ENCODE measurements at places on chromosomes 13 and 19. TPM values are rescaled to one million over a fixed set of nuclear protein-coding genes. Genes with fewer than 3 reads are reported as not detected.

DNA sequence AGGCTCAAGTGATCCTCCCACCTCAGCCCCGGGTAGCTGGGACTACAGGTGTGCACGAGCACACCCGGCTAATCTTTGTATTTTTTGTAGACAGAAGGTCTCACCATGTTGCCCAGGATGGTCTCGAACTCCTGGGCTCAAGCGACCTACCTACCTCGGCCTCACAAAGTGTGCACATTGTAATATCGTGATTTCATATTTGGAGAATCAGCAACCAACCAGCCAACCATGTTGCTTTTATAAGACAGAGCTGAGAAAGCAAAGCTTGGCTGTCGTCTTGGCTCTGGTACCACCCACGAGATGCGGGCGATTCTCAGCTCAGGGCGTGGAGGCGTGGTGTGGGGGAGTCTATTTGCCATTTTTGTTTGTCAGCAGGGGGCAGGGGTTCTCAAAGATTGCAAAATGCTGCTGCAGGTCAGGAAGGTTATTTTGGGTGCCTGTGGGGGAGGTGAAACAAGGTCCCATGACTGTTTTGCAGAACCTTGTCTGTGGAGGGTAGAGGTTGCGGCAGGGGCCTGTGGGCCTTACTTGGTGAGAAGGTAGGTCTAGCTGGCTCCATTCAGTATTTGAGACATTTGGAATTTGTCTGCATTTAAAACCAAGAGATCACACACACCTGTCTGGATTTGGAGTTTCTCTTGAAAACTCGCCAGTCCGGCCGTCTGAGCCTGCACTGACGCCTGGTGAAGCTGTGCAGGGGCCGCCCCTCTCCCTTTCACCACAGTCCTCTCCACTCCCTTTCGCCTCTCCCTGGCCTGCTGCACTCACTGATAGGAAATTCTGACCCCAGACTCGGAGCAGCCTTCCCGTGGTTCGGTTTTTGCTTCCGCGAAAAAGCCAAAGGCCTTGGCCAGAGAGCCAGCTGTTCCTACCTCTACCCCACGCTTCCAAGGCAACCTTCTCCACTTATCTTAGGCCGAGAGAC is 15.4 kb downstream of the TNFAIP8L1 start:
- no peak overlapping the region for H3K27ac ChIP-seq
- H3K4me1 ChIP-seq, result no peaks in the 10 kb centered on the region
- no peak overlapping the region for H3K4me3 ChIP-seq
- DNase-seq, result no peak
- H3K36me3 ChIP-seq, result no peaks in the 10 kb centered on the region

DNA sequence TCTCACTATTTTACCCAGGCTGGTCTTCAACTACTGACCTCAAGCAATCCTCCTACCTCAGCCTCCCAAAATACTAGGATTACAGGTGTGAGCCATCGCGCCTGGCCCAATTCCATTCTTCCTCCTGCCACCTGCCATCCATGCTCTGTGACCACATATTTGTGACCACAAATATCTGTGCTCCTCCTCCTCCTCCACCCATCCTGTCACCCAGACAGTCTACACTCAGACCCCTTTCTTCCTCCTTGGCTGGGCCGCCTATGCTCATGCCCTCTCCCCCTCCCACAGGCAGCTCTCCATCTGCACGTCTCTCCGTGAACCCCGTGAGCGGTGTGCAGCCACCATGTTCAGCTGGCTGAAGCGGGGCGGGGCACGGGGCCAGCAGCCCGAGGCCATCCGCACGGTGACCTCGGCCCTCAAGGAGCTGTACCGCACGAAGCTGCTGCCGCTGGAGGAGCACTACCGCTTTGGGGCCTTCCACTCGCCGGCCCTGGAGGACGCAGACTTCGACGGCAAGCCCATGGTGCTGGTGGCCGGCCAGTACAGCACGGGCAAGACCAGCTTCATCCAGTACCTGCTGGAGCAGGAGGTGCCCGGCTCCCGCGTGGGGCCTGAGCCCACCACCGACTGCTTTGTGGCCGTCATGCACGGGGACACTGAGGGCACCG is 3.2 kb downstream of the EHD2 start:
- H3K4me1 ChIP-seq, result peaks cover 23% of the 10 kb centered on the region
- no peaks in the 10 kb centered on the region for H3K27me3 ChIP-seq
- peak overlapping the region; percentile 96 for H3K27ac ChIP-seq

DNA sequence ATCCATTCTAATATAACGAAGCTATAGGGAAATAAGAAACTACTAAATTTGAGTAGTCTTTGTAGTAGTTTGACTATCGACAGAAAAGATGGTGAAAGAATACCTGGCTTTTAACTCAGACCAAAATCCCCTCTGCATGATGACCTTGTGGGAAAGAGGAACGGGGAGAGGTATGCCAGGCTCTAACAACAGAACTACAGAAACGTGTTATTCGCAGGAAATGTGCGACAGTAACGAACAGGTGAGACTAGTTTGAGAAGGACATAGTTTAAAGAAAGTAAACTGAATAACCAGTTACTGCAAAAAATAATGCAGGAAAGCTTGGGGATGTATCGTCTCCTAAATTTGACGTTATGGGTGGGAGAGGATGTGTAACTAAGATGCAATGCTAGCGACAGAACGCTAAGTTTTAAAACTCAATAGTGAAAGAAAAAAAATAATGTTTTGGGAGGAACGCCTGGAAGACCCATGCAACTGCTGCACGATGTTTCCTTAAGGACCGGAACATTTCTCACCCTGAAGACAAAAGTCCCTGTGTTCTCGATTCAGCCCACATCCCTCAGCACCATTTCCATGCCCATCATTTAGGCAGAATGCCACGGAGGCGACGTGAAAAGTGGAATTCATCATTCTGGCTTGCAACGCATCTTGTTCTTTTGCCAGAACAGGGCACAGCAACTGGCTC is 1.6 kb upstream of the RAP2A start:
- H3K4me1 ChIP-seq, result no peaks in the 10 kb centered on the region
- DNase-seq, result no peak
- H3K27ac ChIP-seq, result peak overlapping the region; percentile 100
- H3K4me3 ChIP-seq, result peak overlapping the region; percentile 99
- H3K36me3 ChIP-seq, result no peaks in the 10 kb centered on the region
- H3K27me3 ChIP-seq, result no peaks in the 10 kb centered on the region

DNA sequence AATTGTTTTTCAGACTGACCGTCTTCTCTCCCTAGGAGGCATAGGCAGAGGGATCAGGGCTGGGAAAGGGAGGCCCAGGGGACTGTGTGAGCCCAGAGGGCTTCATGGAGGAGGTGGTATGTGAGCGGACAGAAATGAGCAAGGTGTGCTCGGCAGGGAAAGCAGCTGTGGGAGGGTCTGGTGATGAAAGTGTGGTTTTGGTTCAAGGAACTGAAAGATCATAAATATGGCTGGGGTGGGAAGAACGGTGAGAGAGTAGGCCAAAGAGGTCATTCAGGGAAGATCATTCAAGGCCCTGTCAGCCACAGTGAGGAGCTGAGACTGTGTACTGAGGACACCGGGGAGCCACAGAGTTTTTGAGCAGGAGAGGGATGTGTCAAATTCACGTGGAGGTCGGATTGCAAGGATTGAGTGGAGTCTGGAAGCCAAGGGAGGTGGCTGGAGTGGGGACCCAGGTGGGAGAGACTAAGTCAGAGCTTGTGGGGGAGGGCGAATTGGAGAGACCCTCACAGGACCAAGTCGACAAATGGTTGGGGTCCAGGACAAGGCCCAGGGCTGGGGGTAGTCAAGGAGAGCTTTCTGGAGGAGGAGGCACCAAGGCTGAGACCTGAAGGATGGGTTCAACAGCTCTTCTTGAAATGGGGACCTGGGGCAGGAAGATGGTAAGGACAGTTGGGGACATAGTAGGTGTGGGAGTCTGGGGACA is 7.6 kb downstream of the PLD3 start:
- no peaks in the 10 kb centered on the region for H3K4me1 ChIP-seq
- no peaks in the 10 kb centered on the region for H3K27me3 ChIP-seq
- no peak overlapping the region for H3K27ac ChIP-seq
- no peak overlapping the region for H3K4me3 ChIP-seq
- H3K36me3 ChIP-seq, result no peaks in the 10 kb centered on the region
- no peak for DNase-seq

- H3K27ac ChIP-seq, result no peak overlapping the region
- DNase-seq, result no peak
- H3K36me3 ChIP-seq, result no peaks in the 10 kb centered on the region
- no peaks in the 10 kb centered on the region for H3K4me1 ChIP-seq
- H3K27me3 ChIP-seq, result no peaks in the 10 kb centered on the region
These were observed 21.3 kb upstream of the TINCR start for GRCh38 chr19:5588906-5589676.

DNA sequence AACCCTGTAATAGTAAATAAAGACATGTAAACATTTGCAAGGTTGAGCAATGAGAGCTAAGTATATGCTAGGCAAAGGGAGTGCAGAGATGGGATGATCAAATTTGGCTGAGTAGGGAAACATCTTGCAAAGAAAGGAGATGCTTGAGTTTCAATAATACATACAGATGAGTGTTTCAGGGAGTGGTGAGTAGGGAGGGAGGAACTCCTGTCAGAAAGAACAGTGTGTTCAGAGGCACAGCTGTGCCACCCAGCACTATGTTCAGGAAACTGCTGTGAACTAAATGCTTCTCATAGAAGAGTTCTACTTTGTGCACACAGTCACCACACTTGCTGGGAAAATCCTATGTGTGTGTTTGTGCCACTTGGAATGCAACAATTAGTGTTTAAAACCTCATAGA is 1077.1 kb downstream of the UQCRFS1 start:
- no peak overlapping the region for H3K4me3 ChIP-seq
- no peaks in the 10 kb centered on the region for H3K27me3 ChIP-seq

- no peaks in the 10 kb centered on the region for H3K36me3 ChIP-seq
- no peak overlapping the region for H3K27ac ChIP-seq
- H3K27me3 ChIP-seq, result no peaks in the 10 kb centered on the region
- H3K4me3 ChIP-seq, result no peak overlapping the region
- peaks cover 4% of the 10 kb centered on the region for H3K4me1 ChIP-seq
These were observed 40.5 kb downstream of the TEX26 start for GRCh38 chr13:30972888-30973377.

DNA sequence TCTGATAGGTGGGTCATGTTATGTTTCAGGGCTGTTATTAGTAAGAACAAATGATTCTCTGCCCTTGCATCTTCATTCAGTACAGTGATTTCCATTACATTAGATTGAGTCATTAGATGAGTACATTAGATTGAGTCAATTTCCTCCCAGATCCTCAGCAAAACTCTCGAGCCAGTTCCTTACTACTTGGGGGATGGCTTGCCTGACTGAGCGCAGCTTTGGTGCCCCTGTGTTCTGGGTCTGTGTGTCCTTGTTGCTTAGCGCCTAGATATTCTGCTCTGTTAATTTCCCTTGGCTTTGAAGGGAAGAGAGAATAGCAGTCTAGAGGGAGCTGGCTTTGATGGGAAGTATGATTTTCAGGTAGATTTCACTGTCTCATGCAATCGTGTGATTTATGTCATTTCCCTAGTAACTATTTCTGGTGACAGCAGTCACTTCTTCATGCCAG is 19.1 kb upstream of the SCEL start:
- no peak for DNase-seq
- H3K4me1 ChIP-seq, result no peaks in the 10 kb centered on the region
- H3K27ac ChIP-seq, result no peak overlapping the region
- H3K36me3 ChIP-seq, result no peaks in the 10 kb centered on the region
- H3K27me3 ChIP-seq, result no peaks in the 10 kb centered on the region

- no peak overlapping the region for H3K4me3 ChIP-seq
- H3K4me1 ChIP-seq, result no peaks in the 10 kb centered on the region
- no peak overlapping the region for H3K27ac ChIP-seq
- no peaks in the 10 kb centered on the region for H3K36me3 ChIP-seq
- no peaks in the 10 kb centered on the region for H3K27me3 ChIP-seq
- no peak for DNase-seq
These were observed 45.9 kb downstream of the SPTBN4 start for GRCh38 chr19:40512473-40513344.

GRCh38 chr13:42947925-42948324 is 44.1 kb downstream of the EPSTI1 start:
- DNase-seq, result no peak
- H3K27ac ChIP-seq, result no peak overlapping the region
- no peaks in the 10 kb centered on the region for H3K27me3 ChIP-seq
- no peaks in the 10 kb centered on the region for H3K36me3 ChIP-seq
- H3K4me3 ChIP-seq, result no peak overlapping the region
- H3K4me1 ChIP-seq, result no peaks in the 10 kb centered on the region

Gene VSTM2B
- not detected for total RNA-seq

Gene ZNF627
- 70.6 TPM for total RNA-seq

Gene ARHGAP45
- total RNA-seq, result 154 TPM
